ENCODE measurements at places on chromosomes 3 and 15. TPM values are rescaled to one million over a fixed set of nuclear protein-coding genes. Genes with fewer than 3 reads are reported as not detected.

GRCh38 chr15:66959875-66960274 lies 105.5 kb upstream of the SMAD3 start:
- no peak for DNase-seq

GRCh38 chr3:65936908-65937638 lies 101.6 kb downstream of the MAGI1 start:
- no peak for DNase-seq

DNA sequence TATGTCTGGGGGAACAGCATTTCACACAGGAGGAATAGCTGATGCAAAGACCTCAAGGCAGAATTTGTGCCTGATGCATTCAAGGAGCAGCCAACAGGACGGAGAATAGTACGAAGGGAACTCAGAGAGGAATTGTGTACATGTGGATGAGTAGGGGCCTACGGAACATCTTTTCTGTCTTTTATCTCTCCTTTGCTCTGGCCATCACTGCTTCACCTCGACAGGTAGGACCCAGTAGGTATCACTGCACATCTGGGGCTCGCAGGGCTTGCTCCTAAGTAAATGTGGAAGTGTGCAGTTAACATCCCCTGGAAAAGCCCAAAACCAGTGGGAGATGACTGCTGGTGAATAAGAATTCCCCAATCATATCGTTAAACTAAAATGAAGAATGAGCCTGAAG lies 56.4 kb upstream of the POU1F1 start:
- no peak for DNase-seq

DNA sequence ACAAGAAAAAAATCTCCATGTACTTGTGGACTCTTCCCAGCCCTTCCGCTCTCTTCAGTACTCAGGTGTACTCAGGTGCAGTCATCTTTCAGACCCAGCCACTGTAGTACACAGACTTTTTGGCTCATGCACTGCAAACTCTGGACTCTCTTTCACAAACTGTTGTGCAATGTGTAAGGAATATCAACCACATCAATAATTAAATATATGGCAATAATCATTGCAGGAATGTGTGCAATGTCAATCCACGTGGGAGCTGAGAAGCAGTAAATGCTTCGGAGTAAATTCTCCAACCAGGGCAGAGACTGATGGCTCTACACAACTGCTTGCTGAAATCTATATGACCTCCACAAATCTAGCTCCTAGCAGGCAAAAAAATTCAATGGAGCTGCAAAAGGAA lies 287.3 kb upstream of the COL8A1 start:
- no peak for DNase-seq

Gene PLSCR5
- total RNA-seq: not detected

Gene C2CD4B
- 1.7 TPM for total RNA-seq

Data from cardiac septum (tissue), 1 donor.